A172 (cell line): ENCODE measurements at places on chromosomes 2 and 18.

DNA sequence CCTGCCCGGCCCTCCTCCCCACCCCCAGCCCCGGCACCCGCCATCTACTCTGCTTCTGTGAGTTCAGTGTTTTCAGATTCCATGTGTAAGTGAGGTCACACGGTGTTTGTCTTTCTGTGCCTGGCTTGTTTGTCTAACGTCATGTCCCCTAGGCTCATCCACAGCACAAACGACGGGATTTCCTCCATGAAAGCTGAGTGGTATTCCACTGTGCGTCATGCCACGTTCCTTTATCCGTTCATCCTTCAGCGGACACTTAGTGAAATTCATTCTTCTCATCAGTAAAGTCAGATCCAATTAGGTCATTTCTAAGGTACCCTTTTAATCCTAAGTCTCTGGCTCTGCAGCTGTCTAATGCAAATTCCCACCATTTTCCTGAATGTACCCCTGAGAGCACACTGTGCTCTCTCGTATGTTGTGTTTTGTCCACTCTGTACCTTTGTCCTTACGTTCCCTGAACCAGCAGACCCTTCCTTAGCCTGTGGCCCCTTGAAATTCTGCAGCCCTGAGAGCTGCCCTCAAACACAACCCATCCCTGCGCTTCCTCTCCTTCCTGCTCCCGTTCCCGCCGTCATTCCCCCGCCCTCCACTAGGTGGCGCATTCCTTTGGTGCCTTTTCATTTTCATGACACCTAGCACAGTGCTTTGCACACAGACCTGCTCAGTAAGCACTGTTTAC is 44.1 kb downstream of the TRAPPC12 start:
- DNase-seq = peak; percentile 44

DNA sequence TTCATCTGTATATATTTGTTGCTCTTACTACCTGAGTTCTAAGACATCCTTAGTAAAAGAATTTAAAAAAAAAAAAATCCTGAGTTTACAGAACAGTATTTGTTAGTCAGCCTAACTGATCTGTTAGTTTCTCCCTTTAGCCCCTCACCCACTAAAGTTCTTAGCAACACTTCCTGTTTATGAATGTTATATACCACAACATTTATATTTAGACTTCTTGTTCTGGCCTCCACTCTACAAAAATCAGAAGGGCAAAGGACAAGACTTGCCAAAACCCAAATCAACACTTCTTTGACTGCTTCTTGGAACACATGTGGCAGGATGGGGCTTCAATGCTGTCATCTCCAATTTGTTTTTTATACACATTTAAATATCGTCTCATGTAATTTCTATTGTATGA is 71.1 kb downstream of the MGAT5 start:
- no peak for DNase-seq

GRCh38 chr2:84889332-84889731 is 8.4 kb upstream of the TRABD2A start:
- DNase-seq = no peak

DNA sequence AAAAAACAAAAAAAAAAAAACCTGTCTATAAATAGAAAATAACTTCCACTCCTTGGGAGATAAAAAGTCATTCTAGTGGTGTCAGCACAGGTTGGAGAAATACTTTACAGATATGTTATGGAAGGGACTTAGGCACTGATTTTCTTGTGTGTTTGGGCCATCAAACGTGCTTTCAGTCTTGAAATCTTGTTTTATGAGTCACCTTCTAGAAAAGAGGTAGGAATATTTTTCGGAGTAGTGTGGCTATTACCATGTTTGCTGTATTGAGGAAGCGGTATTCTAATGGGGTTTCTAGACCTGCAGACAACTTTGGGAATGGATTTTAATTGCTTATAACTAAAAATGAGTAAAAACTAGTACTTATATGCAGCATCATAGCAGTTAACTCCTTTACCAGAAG is 12.0 kb downstream of the HNMT start:
- DNase-seq = no peak

DNA sequence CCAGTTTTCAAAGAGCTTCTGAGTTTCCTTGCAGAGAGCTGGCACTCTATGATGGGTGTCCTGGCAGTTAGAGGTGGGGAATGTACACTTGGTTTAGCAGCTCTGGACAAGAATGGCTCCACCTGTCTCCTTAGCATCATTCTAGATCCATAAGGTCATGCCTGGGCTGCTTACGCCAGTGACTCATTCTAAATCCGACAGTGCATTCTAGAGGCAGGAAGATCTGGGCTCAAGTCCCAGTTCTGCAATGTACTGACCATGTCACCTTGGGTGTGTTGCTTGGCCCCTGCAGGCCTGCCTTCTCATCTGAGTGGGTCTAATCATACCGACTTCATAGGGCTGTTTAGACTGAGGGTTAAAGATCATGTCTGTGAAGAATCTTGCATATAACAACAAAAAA is 46.5 kb downstream of the PTGR3 start:
- peak; percentile 35 for DNase-seq

GRCh38 chr2:217277646-217278398 is 418.0 kb upstream of the TNP1 start:
- peak; percentile 99 for DNase-seq

- DNase-seq = no peak
Measured at GRCh38 chr2:169909376-169909775, 82.1 kb downstream of the UBR3 start.

DNA sequence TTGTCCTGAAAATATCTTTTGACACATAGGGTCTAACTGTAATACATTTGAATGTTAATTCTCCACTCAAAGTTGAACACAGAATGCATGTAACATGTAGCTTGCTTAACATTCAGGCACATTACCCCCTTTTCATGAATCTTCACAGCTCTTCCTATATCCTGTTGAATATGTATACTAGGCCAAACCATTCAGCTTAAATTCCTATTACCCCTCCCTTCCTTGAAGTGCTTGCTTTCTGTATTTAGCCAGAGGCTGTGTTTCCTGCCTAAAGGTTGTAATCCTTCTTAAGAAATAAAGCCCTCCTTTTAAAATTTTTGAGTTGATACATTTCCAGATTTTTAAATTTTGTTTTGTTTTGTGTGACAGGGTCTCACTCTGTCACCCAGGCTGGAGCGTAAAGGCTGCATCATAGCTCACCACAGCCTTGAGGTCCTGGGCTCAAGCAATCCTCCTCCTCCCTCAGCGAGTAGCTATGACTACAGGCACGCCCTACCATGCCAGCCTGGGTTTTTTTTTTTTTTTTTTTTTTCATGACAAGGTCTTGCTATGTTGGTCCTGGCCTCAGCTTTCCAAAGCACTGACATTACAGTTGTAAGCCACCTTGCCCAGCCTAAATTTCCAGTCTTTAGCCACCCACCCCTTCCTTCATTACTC is 357.6 kb downstream of the DSC3 start:
- no peak for DNase-seq

- DNase-seq = no peak
Measured at GRCh38 chr2:27849558-27850205, 40.5 kb downstream of the RBKS start.

DNA sequence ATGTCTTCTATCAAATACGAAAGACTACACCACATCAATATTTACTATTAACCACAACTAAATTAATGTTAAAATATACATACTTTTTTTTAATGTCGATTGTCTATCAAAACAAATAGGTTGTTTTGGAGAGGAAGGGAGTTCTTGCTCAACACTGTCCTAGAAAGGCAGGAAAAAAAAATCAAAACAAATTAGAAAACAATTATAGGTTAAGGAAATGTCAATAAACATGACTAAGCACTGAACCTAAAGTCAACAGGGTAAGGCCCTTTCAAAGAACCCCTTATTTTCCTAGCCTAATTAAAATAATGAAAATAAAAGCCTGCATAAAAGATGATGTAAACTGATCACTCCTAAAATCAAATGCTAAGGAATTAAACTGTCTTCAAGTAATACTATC is 2.8 kb downstream of the CEP76 start:
- DNase-seq = no peak

- no peak for DNase-seq
Measured at GRCh38 chr2:195563857-195564512, 93.0 kb upstream of the SLC39A10 start.

- no peak for DNase-seq
Measured at GRCh38 chr2:147027436-147027835, 817.4 kb upstream of the ACVR2A start.

GRCh38 chr2:216688731-216689340 is 6.5 kb downstream of the IGFBP5 start:
- DNase-seq = no peak

GRCh38 chr18:43547456-43547855 is 270.2 kb upstream of the SYT4 start:
- no peak for DNase-seq

DNA sequence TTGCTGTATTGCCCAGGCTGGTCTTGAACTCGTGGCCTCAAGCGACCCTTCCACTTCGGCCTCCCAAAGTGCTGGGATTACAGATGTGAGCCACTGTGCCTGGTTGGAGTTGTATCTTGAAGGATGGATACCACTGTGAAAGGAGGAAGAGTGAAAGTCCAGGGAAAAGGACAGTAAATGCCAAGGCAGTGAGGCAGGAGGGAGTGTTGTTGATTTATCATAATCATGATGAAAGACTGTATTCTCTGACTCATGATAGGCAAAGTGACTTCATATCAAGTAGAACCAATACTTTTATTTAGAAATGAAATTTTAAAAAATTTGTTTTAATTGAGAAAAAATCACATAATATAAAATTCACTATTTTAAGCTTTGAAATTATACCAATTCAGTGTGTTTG is 162.3 kb downstream of the ARHGAP28 start:
- DNase-seq = no peak

GRCh38 chr2:96093528-96093927 is 22.8 kb downstream of the ADRA2B start:
- DNase-seq = no peak

- DNase-seq = peak; percentile 40
Measured at GRCh38 chr2:159613651-159614285, 2.6 kb downstream of the BAZ2B start.

- no peak for DNase-seq
Measured at GRCh38 chr18:76380791-76381405, 114.1 kb downstream of the ZNF516 start.

DNA sequence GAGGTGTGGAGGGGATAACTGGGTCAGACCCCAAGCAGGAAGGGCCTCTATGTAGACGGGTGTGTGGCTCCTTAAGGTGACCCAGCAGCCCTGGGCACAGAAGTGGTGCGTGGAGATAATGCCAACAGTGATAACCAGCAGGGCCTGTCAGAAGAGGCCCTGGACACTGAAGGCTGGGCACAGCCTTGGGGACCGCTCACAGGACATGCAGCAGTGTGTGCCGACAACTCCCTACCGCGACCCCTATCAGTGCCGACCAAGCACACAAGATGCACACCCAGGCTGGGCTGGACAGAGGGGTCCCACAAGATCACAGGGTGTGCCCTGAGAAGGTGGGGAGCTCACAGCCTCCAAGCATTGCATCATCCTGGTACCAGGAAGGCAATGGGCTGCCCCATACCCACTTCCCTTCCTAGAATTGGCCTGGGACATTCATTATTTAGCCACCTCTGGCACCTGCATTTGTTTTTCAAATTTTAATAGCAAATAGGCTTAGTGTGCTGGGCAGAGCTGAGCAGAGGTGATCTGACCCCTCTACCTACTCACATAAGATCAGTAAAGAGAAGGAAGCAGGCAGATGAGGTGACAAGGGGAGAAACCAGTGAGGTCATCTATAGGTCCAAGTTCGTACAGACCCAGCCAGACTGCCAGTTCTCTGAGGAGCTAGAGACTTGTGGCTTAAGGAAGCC is 55.2 kb downstream of the BCL11A start:
- DNase-seq = no peak

GRCh38 chr2:17867133-17867532 is 11.3 kb upstream of the KCNS3 start:
- no peak for DNase-seq

GRCh38 chr2:217834744-217835513 is 167.9 kb downstream of the TNS1 start:
- DNase-seq = no peak

DNA sequence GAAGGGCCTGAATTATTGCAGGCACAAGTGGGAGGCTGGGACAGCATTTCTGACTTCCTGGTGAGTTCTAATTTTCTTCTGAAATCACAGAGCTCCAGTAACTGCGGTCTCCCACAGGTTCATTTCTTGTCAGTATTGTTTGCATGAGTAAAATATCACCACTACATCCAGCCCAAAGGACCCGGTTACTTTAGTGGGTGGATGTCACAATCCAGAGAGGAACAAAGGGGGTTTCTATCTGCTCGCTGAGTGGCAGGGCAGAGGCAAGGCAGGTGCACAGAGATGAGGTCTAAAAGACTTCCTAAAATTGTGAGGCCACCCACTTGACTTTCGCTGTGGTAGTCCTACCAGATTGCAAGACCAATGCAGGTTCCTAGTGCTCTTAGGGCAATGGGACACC is 800.4 kb upstream of the ID2 start:
- no peak for DNase-seq
